ENCODE measurements at places on chromosomes 2 and 18.

- no peak for DNase-seq
Observed at GRCh38 chr2:23379220-23379695, 5.7 kb upstream of the KLHL29 start.

- no peak for DNase-seq
Observed at GRCh38 chr2:142562900-142563299, 314.6 kb upstream of the KYNU start.

DNA sequence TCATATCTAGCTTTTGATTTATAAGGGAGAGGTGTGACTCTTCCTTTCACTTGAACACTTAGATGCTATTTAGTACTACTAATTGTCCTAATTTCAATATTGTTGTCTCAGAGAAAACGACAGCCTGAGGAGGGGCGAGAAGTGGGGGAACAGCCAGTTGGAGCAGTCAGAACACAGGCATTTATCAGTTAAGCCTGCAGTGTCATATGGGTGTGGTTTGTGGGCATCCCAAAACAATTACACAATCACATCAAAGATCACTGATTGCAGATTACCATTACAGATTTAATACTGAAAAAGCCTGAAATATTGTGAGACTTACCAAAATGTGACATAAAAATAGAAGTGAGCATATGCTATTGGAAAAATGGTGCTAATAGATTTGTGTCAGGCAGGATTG is 15.8 kb downstream of the TMEM131 start:
- no peak for DNase-seq

- DNase-seq = no peak
Observed at GRCh38 chr2:9690716-9691498, 60.1 kb upstream of the YWHAQ start.

DNA sequence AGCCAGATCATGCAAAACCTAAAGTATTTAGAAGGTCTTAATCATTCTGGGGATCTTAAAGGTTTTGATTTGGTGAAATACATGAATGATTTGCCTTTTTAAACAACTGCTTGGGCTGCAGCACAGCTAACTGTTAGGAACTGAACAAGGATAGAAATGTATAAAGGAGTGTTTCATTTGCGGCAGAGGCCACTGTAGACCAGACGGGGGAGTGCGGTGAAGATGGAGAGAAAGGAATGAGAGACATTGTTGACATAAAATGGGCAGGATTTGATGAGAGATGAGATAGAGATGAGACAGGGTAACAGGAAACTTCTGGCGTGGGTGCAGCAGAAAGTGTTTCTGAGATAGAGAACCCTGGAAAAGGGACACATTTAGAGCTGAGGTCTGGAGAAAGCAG is 308.1 kb downstream of the TMX3 start:
- no peak for DNase-seq

DNA sequence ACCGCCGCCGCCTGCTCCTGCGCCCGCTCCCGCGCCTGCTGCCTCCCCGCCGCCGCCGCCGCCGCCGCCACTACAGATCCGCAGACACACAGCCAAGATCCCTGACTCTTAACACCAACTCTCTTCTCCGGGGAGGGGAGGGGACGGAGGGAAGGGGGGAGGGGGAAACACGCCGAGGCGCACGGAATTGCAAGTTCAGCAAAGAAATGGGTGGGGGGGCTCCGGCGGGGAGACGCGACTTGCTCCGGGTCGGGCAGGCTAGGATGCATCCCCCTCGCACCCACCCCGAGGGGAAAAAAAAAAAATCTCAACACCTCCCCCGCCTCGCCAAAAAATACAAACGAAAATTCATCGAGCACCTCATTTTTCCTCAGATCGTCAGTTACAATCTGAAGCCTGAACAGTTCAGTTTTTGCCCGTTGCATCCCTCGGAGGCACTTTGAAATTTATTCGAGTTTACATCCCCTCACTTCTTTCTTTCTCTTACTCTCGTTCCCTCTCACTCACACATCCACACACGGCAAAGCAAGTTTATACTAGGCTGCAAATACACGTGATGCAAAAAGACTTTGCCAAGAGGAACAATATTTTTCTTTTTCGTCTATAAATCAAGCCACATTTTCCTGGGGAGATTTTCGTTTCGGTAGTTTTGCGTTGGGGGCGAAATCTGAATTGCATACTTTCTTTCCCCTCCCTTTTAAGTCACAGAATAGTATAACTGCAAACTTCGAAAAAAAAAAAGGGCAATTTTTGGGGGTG is at the start of gene TCF4:
TCF4 (minus strand) TSS at position 82 of the 759 bp plus-strand sequence. CDS start 1,076 bp downstream, outside the sequence.
- peak; percentile 64 for DNase-seq

DNA sequence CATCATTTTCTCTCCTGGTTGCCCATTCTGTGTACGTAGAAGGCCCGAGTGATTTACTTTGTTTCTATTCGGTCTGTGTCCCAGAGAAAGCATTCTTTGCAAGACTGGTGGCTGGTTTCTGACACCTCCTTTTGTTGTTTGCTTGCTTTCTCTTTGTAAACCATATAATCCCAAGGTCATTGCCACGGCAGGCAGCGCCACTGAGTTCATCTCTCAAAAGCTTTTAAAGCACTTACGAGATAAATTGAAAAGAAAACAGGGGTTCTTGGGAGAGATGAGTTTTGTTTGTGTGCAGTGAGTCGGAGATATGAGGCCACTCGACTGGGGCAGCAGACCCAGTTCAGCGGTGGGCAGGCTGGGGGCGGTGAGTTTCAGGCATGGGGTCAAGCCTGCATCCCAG is 137.6 kb downstream of the NCK2 start:
- DNase-seq = peak; percentile 65

DNA sequence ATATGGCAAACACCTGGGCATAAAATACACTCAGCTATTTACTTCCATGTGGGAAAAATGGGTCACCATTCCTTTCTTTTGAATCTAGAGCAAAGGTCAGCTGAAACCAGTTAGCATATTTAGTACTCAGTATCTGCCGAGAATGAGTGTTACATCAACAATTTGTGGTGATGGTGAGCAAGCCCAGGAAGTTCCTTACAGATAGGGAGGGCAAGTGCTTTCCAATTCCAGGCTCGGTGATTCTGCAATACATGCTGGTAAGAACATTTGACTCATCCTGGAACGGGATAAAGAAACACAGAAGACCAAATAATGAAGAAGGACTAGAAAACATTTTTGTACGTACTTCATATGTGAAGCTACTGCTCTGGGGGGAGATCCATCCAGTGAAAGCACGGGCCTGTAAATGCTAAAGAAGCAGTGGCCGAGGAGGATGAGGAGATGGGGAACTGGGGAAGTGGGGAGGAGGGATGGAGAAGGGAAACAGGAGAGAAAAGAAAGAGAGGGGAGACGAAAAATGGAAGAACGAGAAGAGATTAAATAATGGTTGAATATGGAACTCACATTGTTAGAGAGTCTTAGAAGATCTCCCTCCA is 251.9 kb downstream of the TTC32 start:
- DNase-seq = no peak

GRCh38 chr2:236910781-236911495 is 174.8 kb upstream of the COPS8 start:
- DNase-seq = no peak

- no peak for DNase-seq
Observed at GRCh38 chr2:197211881-197212342, 98.7 kb downstream of the ANKRD44 start.

GRCh38 chr2:53960476-53960875 is 10.3 kb downstream of the PSME4 start:
- DNase-seq = no peak

GRCh38 chr2:143294068-143294467 is 164.8 kb downstream of the ARHGAP15 start:
- no peak for DNase-seq

DNA sequence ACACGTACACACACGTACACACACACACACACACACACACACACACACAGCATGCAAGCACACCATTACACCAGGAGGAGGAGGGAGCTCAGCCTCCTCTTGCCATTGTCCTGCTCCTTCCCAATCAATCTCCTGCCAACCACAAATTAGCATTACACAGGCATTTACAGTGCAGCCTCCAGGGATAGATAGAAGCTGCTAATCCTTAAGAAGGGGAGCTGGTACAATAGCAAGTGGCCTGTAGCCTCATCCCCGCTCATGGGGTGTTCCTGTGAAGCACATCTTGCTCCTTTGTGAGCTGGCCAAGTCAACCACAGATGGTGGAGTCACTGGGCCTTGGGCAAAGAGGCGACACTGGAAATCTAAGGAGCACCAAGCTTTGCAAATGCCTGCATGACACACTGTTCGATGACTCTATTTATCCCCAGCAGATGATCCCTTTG is 110.3 kb upstream of the PKDCC start:
- DNase-seq = no peak

GRCh38 chr2:30681022-30681421 is 126.2 kb downstream of the CAPN13 start:
- DNase-seq = no peak

DNA sequence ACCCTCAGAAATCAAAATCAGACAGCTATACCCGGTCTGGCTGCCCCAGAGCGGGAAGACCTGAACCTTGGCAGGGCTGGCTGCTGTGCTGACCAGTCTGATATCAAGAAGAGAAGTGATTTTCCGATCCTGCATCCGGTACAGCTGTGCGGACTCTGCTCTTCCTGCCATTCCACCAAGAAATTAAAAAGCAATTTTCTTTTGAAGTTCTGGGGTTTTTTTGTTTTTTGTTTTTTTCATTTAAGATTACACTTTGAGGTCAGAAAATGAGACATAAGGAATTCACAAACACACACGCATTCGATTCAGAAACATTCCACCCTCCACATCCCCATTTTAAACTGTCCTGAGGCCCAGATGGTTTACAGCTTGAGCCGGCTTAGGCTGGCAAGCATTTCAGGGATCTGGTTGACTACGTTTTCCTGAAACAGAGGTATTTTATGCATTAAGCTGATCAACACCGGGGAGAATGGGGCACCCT is 156.5 kb downstream of the COL6A3 start:
- DNase-seq = no peak

GRCh38 chr2:200109421-200109820 is 154.0 kb downstream of the MAIP1 start:
- DNase-seq = no peak

DNA sequence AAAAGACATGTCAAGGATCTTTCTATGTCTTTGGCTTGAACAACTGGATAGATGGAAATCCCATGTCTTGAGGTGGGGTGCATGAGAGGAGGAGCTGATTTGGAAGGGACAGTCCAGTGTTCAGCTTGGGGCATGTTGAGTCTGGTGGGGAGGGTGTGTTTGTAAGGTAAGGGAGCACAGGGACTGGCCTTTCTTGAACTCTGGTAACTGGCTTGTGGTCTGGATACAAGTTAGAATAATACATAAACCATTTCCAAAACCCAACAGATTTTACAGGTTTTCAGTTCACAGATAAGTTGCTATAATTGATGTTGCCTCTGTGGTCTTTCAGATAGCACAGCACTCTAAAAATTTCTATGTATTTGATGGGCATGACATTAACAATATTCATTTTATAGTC is 24.2 kb downstream of the RHBDD1 start:
- no peak for DNase-seq

DNA sequence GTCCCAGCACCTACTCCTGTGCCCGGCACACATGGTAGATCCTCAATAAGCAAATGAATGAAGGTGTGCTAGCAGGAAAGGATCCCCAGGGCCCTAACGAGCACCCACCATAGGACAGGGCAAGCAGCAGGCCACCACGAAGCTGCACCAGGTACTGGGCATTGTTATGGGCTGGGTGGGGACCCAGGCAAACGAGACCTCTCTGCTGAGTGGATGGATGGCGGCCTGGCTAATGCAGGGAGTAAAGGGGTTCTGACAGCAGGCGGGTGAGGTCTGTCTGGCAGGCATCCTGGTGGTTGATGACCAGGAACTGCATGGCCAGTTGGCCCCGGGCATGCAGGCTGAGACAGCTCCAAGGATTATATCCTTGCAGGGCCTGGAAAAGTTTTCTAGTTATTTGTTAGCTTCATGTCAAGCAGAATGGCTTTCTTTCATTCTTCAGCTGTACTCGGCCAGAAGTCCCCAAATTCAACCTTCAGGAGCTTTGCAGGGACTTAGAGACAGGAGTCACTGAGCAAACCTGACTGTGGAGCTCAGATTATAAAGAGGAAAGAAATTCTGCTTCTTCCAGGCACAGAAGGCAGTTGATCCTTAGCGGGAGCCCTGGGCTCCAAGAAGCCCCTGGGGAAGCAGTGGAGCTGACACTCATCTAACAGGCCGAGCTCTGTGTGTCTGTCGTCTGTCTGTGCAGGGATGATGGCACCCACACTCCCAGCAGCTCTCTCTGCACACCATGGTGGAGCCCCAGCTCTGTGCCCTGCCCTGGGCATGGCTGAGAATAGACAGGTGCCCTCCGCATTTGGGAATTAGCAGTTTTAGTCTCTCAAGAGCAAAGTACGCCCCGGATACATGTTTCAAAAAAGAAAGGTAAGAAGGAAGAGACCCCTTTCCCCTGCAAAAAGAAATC is 51.2 kb downstream of the SDC1 start:
- DNase-seq = no peak

GRCh38 chr2:65639156-65639864 is 206.9 kb upstream of the SPRED2 start:
- no peak for DNase-seq

DNA sequence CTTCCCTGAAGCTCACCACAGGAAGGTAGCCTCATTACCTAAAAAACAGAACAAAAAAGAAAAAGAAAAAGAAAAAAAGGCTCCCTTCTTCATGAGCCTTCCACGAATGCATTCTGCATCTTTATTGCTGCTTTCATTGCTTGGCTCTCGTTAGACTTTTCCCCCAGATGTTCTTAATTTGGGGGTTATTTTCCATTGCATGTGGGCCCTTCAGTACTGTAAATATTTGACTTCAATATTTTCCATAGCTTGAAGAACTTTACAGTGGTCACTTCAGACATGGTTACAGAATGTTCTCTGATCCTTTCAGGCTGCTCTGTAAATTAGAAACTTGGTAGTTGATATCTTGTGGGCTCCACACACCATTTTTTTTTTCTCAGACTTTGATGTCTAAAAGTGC is 65.6 kb upstream of the COPS8 start:
- no peak for DNase-seq

GRCh38 chr2:234410526-234410925 is 86.4 kb downstream of the ARL4C start:
- no peak for DNase-seq

DNA sequence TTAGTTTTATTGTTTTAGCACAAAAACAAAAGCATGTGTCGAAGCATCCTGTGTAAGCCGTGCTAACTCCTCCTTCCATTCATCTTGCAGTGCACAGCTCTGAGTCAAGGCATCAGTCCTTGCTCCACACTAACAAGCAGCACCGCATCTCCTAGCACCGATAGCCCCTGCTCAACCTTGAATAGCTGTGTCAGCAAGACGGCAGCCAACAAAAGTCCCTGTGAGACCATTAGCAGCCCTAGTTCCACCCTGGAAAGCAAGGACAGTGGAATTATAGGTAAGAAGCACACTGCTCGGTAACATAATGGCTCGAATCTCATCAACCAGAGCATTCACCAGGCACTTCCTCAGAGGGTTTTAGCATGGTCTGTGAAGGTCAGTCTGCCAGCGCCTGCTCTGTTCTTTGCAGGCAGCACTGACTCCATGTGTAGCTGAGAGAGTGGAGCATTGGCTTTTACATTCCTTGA is 136.2 kb downstream of the WDSUB1 start:
- DNase-seq = no peak

- no peak for DNase-seq
Observed at GRCh38 chr2:70702711-70703395, 65.1 kb downstream of the ADD2 start.
